A549 treated with CpdA at 1 μM for 4 hours (cell line): ENCODE measurements at places on chromosomes 1 and 21. TPM values are rescaled to one million over a fixed set of nuclear protein-coding genes. Genes with fewer than 3 reads are reported as not detected.

SRGAP2B gene
- total RNA-seq: 13.8 to 20.4 TPM (median 17.7 TPM) in 5 replicates

KRTAP20-4 gene
- total RNA-seq: not detected in 5 replicates

C1QB gene
- not detected in 5 replicates for total RNA-seq

PKP1 gene
- total RNA-seq: 0.02 to 0.04 TPM (median 0.03 TPM) in 4 of 5 replicates, not detected in the other

SLC2A5 gene
- 0.05 to 0.26 TPM (median 0.13 TPM) in 5 replicates for total RNA-seq

ETNK2 gene
- total RNA-seq: 3.0 to 4.1 TPM (median 3.4 TPM) in 5 replicates

LINGO4 gene
- not detected in 5 replicates for total RNA-seq
